ENCODE measurements at places on chromosomes 1 and 21.

GRCh38 chr1:203480525-203481084 lies 5.0 kb downstream of the PRELP start:
- DNase-seq: peak; percentile 53

DNA sequence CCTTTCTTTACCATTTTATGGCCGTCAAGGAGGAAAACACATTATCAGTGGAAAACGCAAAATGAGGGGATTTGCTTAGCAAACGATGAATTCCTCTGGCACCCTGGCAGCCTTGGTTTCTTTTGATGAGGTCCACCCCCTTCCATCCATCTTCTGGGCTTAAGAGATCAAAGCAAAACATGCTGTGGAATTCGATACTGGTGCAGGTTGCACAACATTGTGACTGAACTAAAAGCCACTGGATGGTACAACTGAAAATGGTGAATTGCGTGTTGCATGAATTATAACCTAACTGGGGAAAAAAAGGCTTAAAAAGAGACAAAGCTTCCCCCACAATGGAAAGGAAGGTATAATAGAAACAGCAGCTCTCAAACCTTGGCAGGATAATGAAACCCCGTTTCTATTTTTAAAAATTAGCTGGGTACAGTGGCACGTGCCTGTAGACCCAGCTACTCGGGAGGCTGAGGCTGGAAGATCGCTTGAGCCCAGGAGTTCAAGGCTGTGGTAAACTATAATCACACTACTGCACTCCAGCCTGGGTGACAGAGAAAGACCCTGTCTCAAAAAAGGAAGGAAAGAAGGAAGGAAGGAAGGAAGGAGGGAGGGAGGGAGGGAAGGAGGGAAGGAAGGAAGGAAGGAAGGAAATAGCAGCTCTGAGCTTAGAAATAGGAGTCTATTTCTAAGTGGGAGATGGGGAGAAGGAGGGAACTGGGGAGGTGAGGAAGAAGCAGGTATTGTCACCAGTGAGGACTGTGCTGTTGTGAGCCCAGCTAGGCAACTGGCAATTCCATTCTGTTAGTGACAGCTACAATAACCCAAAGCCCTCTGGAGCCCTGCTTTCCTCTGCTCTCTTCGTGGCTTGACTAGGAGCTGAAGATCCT lies 29.0 kb upstream of the LGALS8 start:
- DNase-seq: no peak

DNA sequence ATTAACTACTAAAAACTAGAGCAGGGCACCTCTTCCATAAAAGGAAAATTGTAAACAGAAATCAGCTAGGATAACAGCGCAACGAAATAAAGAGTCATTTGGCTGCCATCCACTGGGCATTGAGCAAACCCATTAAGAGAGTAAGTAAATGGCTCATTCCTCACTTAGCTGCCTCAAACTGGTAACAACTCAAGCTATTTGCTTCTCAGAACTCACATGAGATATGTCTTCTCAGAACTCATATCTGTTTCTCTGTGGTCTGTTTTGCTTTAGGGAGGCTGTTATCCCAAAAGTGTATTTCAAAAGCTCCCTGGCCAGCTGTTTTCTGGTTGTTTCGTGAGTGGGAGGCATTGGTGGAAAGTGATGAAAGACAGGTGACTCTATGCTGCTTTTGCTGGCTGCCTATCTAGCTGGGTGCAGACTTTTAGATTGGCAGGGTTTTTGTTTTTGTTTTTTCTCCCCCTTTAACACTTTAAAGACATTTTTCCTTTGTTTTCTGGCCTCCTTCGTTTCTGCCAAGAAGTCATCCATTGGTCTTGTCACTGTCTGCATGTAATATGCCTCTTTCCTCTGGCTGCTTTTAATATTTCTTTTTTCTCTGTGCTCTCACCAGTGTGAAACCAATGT lies 269.2 kb upstream of the RGS18 start:
- no peak for DNase-seq

DNA sequence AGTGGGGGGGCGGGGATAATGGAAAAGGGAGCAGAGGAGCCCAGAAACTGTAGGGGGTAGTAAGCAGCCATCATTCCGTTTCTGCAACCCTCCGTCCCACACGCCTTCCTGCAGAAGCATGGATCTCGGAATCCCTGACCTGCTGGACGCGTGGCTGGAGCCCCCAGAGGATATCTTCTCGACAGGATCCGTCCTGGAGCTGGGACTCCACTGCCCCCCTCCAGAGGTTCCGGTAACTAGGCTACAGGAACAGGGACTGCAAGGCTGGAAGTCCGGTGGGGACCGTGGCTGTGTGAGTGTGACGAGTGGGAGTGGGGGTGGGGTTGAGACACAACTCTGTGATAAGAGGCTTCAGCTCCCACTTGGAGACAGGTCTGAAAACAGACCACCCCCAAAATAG lies 706 bp downstream of the CREB3L4 start:
- DNase-seq: no peak

DNA sequence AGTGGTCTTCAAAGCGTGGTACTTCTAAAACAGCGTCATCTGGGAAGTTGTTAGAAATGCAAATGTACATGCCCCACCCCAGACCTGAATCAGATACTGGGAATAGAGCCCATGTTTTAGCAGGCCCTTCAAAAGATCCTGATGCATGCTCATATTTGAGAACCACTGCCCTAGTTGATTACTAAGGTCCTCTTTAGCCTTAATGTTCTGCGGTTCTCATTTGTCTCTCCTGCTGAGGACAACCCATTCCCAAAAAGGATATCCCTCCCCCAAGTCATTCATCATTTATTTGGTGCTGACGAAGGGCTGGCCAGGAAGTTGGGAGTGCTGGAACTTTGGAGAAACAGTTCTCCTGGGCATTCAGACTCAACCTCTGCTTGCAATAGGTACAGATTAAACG lies 92.4 kb upstream of the RALGPS2 start:
- DNase-seq: no peak

- no peak for DNase-seq
Measured at GRCh38 chr1:201296352-201296751, 13.0 kb downstream of the PKP1 start.

DNA sequence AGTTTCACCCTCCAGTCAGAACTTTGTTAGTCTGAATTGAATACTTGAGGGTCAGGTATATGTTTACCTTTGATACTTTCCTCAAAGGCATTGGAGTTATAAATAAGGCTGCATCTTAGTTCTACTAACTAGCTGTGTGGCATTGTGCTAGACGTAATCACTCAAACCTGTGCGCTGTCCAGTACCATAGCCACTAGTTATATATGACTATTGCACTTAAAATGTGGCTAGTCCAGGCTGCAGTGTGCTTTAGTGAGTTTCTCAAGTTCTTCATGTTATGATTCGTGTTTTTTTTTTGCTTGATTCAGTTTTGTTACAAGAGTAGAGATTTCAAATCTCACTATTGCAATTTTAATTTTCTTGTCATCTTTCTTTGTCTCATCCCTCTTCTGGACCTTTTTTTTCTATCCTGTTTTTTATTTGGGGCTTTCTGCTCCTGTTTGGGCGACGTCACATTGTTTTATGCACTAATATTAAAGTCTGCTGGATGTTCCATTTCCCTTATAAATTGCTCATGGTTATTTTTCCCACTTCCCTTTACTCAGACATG lies 5.7 kb downstream of the MAN1A2 start:
- DNase-seq: no peak

- DNase-seq: no peak
Measured at GRCh38 chr1:94623560-94624148, 82.1 kb upstream of the F3 start.

- DNase-seq: no peak
Measured at GRCh38 chr1:216902669-216903381, 179.6 kb upstream of the ESRRG start.

DNA sequence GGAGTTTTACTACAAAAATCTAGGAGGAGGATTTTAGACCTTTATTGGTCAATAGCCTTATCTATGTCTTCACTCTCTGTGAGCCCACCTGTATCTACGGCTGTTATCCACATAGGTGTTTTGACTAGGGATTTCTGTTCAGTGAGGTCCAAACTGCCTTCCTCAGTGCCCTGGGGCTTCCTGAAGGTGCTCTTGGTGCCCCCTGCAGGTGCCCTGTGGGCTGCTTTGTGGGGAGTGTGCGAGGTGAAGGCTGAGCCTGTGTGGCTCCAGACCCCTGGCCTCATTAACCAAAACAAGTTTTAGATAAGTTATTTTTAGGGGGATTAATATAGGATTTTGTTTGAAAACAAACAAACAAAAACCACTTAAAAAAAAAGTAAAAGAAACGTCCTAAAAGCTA lies 122.5 kb downstream of the KIF26B start:
- no peak for DNase-seq

DNA sequence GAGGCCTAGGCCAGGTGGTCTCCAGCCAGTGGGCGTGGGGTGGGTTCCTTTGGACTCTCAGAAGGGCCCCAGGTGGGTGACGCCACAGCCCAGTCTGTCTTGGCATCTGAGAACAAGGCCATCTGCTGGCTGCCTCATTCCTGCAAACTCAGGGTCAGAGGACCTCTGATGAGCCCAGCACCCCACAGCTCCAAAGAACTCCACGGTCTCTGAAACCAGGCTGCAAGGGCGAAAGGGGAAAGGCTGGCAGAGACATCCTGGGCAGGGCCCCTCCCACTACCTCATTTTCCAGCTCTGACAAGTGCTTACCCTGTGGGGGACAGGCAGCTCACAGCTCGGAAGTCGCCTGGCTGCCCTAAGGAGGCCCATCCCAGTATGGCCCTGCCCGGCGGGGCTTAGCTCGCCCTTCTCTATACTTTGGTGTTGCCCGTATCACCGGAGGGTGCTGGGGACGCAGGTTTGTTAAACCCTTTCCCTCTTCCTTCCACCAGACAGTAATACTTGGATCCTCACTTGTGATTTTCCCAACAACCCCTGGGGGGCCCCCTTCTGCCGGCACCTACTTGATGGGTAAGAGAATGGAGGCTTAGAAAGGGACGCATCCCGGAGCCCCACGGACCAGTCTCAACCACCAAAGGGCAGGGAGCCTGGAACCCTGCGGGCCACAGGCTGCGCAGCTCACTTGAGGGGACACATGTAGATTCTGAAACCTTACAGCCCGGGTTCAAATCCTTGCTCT lies 10.9 kb upstream of the EDN2 start:
- no peak for DNase-seq

DNA sequence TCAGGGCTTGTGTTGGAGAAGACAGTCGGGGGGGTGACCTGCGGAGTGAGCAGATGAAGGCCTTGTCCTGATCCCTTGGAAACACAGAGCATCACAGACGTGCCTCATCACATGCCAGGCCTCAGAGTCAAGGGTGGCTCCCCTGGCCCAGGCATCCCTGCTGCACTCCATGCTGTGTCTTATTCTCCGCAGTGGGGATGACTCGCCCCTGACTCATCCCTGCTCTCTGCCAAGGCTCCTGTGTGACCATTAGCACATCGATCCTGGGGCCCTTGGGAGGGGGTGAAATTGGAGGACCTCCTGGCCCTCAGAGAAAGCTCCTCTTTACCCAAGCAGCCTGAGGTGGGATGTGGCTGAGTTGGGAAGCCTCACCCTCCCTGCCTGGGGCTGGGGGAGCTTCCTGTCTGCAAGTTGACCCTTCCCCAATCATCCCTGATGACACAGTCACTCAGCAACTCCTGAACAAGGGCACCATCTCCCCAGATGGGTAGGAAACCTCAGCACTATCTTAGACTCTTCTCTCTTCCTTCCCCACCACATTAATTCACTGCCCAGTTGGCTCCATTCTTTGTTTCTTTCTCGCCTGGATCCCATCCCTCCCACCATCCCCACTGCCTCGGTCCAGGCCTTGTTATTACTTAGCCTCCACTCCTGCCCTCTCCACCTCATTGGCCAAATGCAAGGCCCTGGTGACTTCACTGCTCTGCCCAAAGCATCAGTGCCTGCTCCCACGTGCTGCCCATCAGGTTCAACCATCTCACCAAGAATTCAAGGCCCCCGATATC lies 74.6 kb downstream of the CAMK2N1 start:
- no peak for DNase-seq

- peak; percentile 14 for DNase-seq
Measured at GRCh38 chr1:151199873-151200581, 1.7 kb downstream of the PIP5K1A start.

DNA sequence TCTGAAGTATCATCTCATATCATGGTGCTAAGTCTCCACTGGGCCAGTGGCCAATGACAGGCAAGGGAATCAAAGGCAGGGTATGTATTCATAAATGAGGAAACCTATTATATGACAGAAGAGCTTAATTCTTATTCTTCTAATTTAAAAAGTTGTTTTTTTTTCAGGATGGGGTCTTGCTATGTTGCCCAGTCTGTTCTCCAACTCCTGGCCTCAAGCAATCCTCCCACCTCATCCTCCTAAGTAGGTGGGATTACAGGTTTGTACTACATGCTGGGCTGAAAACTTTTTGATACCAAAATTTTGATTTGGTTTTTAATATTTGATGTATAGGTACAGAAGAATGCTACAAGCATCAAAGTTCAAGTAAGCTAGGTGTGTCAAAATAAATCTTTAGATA lies 35.0 kb downstream of the ATP8B2 start:
- DNase-seq: no peak

DNA sequence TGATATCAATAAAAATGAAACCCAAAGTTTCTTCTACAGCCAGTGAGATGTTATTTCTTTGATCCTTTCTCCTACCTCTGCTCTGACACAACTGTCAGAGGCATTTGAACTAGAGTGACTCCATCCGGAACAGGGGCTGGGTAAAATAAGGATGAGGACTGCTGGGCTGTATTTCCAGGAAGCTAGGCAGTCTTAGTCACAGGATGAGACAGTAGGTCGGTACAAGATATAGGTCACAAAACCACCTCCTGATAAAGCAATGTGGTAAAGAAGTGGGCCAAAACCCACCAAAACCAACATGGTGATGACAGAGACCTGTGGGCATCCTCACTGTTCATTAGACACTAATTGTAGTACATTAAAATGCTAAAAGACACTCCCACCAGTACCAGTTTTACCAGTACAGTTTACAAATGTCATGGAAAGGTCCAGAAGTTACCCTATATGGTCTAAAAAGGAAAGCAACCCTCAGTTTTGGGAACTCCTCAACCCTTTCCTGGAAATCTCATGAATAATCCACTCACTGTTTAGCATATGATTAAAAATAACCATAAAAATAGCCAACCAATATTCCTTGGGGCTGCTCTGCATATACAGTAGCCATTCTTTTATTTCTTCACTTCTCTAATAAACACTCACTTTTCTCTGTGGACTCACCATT lies 96.7 kb downstream of the GABPA start:
- no peak for DNase-seq

GRCh38 chr1:62407398-62408009 lies 29.3 kb upstream of the USP1 start:
- DNase-seq: peak; percentile 55

DNA sequence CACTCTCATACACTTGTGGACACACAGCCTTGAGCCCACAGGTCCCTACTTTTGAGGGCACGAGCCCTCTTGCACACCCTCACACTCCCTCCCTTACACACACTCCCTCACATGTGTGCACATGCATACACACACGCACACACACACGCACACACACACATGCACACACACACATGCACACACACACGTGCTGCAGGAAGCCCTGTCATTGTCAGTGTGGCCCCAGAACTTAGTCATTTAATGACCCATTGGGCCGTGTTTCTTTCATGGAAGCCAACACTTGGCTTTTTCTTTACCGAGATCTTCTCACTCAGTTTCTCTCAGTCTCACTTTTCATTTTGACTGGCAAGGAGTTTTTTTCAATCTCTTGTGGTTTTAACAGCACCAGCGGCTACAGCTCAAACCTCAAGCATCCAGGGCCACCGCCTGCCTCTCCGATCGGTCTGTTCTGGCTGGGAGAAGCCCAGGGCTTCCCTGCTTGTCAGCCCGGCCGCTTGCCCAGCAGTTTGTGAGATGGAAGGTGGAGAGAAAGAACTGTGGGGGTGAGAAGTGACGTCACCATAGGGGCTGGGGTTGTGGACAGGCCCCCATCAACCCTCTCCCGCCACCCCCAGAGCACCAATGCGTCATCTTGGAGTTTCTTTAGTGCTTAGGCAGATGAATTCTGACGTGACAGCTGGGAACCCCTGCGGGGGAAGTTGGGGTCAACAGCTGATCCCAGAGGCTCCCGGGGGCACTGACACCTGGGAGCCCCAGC lies 15.8 kb upstream of the TNFRSF8 start:
- peak; percentile 50 for DNase-seq
